CD4-positive, CD25-positive, alpha-beta regulatory T cell (primary cell): ENCODE measurements at places on chromosomes 4 and X. TPM values are rescaled to one million over a fixed set of nuclear protein-coding genes. Genes with fewer than 3 reads are reported as not detected.

Gene TMPRSS11B
- polyA plus RNA-seq, result not detected

Gene TMEM31
- polyA plus RNA-seq, result not detected

Gene ACSL4
- polyA plus RNA-seq, result 16.7 TPM

Gene IL3RA
- 0.18 TPM for polyA plus RNA-seq

Gene NEUROG2
- polyA plus RNA-seq, result not detected

Gene HPGDS
- not detected for polyA plus RNA-seq

Gene XG
- not detected for polyA plus RNA-seq
